ENCODE measurements at places on chromosomes 16 and 17. TPM values are rescaled to one million over a fixed set of nuclear protein-coding genes. Genes with fewer than 3 reads are reported as not detected.

DNA sequence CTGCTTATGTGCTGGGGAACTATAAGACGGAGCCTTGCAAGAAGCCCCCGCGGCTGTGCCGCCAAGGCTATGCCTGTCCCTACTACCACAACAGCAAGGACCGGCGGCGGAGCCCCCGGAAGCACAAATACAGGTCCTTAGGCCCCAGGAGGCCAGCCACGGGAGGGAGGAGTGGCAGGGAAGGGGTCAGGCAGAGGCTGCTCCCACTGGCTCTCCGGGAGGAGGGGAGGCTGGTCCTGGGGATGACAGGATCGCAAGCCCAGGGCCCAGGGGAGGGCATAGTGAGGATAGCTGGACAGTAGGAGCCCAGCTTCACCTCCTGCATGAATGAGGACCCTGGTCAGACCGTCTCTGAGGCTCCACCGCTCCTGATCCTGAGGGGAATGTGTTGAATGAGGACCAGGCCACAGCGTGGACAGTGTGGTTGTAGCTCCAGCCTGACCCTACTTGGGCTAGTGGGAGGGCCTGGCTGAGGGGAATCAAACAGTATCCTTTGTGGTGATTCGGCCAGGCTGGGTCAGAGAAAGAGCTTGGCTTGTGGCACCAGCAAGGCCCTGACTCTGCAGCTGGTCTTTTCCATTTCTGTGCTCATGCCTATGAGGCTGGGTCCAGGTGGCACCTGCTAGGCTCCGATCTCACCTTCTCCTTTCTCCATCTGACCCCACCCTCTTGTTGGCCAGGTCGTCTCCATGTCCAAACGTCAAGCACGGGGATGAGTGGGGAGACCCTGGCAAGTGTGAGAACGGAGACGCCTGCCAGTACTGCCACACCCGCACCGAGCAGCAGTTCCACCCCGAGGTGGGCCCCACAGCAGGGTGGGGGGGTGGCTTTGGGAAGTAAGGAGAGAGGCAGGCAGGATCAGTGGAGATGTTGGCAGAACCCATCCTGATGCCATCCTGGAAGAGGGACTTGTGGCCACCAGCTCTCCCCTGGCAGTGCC is 28.7 kb downstream of the UNK start:
- DNase-seq, result no peak

- no peak for DNase-seq
Measured at GRCh38 chr16:5056352-5056751, 9.4 kb downstream of the C16orf89 start.

DNA sequence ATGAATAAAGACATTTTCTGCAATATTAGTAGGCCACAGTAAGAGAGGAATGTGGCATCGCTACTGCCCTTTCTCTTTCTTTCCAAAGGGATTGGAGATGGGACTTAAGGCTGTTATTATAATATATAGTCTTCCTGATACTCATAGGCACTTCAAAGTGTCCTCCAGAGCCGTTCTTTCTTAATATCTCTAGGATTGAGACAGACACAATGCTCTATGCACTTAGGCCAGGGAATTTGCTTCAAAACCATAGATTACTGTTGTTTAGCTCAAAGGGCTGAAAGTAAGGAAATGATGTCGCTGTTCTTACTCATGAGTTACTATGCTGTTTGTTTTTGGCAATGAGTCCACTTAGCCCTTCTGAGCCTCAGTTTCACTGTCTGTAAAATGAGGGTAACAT is 590.5 kb downstream of the CDH11 start:
- DNase-seq, result no peak

- no peak for DNase-seq
Measured at GRCh38 chr16:4801962-4802658, at the start of gene ROGDI. Gene ROGDI (minus strand): TSS chr16:4802633. CDS start chr16:4802571, 62 bp downstream.

DNA sequence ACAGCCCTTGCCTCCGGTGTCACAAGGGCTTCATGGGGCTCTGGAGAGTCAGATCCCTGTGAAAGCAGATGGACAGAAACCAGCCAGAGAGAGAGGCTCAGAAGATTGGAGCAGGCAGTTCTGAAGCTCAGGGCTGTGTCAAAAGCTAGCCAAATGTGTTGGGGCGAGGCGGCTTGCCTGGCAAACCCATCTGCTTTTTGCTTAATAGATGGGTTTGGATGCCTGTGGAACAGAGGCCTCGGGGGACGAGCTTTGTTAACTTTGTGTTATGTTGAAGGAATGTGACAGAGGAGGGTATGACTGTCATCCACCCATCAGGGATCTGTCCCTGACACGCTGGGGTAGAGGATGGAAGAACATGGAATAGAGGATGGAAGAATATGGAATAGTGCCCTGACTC is 21.0 kb upstream of the SLC12A3 start:
- DNase-seq, result no peak

DNA sequence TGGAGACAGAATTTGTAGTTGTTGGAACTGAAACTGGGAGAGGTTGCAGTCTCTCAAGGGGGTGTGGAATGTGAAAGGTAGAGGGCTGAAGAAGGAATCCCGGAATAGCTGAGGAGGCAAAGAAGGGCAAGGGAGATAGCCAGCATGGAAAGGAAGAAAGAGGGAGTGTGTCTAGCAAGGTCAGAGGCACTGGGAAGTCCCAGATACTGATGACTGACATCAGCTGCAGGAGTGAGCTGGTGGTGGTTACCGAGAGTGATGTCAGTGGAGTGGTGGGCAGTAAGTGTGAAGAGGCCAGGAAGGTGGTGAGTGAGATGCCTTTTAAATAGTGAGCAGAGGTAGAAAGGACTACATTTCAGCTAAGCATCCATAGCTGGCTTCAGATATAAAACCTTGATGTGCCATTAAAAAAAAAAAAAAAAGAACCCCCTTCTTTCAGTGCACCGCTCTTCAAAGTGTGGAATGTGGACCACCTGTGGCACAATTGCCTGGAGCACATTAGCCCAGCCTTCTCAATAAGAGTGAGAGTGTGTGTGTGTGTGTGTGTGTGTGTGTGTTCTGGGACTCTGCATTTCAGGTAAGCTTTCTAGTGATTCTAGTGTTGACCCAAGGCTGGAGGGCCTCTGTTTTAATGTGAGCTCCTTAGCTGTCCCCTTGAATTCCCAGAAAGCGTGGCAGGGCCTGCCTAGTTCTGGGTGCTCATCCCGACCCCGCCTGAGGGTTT is 8.5 kb downstream of the PRMT7 start:
- no peak for DNase-seq

GRCh38 chr17:40056379-40057015 is 2.3 kb upstream of the MED24 start:
- no peak for DNase-seq

DNA sequence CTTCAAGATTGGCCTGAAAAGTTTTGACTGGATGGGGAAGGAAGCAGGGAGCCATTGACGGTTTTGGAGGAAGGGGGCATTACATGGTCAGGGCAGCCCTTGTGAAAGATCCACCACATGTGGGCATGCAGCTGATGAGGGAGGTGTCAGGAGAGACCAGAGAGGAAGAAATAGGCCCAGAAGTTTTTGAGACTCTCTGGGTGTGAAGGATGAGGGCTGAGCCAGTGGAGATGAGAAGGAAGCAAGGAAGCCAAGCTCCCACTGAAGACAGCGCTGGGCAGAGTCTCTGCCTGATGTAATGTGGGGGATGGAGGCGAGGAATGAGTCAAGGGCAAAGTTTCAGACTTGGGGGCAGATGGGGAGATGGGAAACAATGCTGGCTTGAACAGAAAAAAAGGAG is 530 bp downstream of the CCL17 start:
- no peak for DNase-seq

DNA sequence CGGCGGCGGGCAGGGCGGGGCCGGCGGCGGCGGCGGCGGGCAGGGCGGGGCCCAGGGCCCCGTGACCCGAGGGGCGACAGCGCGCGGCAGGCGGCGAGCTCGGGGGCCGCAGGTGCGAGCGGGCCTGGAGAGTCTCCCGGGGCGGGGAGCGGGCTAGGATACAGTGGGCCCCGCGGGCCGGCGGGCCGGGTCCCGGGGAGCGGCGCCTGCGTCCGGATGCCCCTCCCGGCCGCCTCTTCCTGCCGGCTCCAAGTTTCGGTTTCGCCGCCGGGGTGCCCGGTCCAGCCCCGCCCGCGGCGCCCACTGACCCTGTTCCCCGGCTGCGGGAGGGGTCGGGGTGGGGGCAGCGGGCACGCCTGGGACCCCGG is at the start of gene RNF213:
RNF213 (plus strand) TSS at position 62 of the 368 bp plus-strand sequence. CDS start 2,830 bp downstream, outside the sequence.
- peak; percentile 33 for DNase-seq

DNA sequence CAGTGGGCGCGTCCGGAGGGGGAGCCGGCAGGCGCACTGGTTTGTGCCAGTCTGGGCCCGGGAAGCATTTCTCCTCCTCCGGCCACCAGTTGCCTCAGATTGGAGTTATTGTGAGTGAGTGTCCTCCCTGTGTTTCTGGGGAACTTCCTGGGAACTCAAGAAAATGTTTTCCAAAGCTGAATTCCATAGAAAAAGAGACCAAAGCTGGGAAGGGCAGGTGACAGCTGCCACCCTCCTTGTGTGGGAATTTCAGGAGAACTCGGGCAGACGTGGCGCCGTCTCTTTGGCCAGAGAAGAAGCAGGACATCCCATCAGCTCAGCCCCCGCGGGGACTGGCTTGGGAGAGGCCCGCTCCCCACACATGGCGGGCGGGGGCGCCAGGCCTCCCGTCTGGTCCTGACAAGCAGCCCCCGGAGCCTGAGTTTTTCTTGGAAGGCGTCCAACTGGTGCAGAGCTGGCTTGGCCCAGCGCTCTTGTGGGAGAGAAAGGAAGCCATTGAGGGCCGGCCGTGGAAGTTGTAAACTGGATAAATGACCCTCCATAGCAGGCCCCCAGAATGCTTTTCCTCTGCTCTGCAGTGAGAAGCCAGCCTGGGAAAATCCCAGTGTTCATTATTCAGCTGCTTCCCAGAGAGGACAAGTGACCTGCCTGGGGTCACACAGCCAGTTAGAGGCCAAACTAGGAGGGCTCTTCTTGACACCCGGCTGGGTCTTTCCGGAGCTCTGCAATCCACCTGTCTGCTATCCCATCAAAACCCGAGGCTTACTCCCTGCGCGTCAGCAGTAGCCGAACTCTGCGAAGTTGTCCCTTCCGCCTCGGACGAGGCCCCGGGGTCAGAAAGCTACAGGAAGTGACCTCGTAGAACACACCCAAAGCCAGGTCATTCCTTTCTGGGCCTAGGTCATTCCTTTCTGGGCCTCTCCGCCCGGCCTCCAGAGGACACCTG is 39.2 kb upstream of the GSE1 start:
- no peak for DNase-seq

The HS3ST3B1 gene
- polyA plus RNA-seq, result 3.3 TPM

The CES1 gene
- polyA plus RNA-seq, result 117 TPM

The GRN gene
- 239 TPM for polyA plus RNA-seq

The ATAD5 gene
- polyA plus RNA-seq, result 7.2 TPM

The RANBP10 gene
- 45.8 TPM for polyA plus RNA-seq

The HEATR9 gene
- 0.20 TPM for polyA plus RNA-seq

Measured in left lung (tissue), 14 donors.